ENCODE measurements at places on chromosomes 13 and 19.

DNA sequence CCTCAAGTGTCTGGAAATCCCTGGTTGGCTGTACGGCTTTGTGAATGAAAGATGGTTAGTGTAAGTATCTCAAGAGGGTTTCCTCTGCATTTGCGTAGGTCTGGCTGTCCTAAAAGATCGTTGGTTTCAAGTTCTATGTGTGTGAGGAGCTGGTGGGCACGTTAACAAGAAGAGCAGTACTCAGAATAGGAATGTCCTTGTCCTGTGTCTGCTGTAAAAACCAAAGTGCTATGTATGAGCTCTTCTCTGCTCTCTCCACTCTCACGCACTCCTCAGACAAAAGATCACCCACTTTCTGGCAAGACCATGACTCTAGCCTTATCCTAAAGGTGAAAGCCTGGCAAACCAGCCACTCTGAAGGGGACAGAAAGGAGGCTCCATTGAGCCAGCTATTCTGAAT is 39.1 kb downstream of the USP12 start:
- DNase-seq = no peak

GRCh38 chr19:45442778-45443461 is 19.2 kb upstream of the ERCC1 start:
- peak; percentile 74 for DNase-seq

- peak; percentile 66 for DNase-seq
These were observed 632 bp upstream of the MTIF3 start for GRCh38 chr13:27450921-27451471.

- peak; percentile 51 for DNase-seq
These were observed 345.7 kb downstream of the MTUS2 start for GRCh38 chr13:29165840-29166239.

DNA sequence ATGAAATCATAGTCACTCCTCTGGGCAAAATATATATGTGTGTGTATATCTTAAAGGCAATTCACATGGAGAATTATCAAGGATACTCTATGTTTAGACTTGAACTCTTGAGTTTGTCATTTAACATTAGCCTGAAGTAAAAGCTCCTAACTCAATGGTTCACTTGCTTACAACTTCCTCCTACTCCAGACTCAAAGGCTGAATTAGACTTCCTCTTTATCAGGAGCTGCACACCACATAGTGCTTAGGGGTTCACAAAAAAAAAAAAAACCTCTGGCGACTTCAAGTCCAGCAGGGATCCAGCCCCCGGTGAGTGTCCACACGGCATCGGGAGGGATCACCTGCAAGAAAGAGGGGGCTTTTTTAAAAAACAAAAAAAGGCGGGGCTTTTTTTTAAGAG is 68.2 kb upstream of the LSM14A start:
- DNase-seq = no peak

GRCh38 chr19:10114651-10115391 is 3.3 kb downstream of the P2RY11 start:
- DNase-seq = no peak

DNA sequence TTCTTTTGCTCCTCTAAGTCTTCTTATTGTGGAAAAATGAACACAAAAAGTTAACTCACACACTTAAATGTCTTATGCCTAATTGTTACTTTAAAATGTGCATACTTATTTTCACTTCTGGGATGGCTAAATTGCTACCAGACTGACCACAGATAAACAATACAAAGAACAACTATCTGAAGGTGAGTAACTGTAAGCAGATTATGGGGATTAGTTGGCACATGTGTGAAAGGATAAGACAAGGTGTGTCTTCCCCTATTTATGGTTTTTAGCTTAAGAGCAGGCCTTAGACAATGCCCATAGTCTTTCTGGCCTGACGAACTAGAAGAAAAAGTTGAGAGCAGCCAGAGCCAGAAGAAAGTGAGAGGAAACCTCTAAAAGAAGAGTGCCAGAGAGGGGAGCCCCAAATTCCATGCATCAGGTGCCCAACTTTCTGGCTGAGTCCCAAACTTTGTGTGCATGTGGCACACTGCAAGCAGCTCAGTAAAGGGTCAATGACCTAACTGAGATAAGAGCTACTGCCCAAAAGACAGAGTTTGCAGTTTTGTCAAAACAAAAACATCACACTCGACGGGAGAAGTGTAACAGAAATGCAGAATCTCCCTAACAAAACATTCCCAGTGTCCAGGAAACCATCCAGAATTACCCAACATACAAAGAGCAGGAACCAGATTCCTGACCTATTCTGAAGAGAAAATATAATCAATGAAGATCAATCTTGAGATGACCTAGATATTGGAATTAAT is 375.4 kb downstream of the KCNRG start:
- DNase-seq = no peak

DNA sequence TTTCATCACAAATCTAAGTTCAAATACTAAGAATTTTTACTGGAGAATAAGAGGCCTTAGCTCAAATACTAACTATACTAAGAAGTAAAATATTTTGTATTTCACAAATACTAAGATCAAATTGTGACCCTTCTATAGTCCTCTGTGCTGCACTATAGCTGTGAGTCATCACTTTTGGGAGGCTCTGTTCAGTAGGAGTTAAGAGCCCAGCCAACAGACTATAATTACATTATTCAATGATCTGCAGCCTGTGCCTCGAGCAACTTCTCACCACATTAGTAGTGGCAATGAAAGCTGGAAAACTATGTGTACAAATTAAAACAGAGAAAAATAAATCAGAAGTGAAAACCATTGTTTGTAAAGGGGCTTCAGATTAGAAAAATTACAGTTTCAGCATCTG is 147.3 kb upstream of the GPC6 start:
- peak; percentile 18 for DNase-seq

DNA sequence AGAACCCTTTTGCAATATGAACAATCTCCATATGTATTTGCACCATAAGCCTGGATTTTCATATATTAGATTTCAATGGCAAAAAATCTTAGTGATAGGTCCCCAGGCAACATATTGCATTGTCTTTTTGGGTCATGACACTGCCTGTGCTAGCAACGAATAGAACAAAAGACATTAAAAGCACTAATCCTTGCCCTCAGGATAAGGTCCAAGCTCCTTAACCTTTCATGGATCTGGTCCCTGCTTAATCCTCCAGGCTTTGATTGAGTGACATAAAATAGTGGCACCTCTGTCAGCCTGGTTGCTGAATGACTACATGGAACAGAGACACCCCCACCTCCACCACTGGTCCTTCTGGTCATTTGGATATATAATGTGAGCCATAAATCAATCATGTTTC is 134.4 kb downstream of the RBM26 start:
- no peak for DNase-seq

GRCh38 chr19:658916-659839 is 3.8 kb downstream of the RNF126 start:
- peak; percentile 78 for DNase-seq

DNA sequence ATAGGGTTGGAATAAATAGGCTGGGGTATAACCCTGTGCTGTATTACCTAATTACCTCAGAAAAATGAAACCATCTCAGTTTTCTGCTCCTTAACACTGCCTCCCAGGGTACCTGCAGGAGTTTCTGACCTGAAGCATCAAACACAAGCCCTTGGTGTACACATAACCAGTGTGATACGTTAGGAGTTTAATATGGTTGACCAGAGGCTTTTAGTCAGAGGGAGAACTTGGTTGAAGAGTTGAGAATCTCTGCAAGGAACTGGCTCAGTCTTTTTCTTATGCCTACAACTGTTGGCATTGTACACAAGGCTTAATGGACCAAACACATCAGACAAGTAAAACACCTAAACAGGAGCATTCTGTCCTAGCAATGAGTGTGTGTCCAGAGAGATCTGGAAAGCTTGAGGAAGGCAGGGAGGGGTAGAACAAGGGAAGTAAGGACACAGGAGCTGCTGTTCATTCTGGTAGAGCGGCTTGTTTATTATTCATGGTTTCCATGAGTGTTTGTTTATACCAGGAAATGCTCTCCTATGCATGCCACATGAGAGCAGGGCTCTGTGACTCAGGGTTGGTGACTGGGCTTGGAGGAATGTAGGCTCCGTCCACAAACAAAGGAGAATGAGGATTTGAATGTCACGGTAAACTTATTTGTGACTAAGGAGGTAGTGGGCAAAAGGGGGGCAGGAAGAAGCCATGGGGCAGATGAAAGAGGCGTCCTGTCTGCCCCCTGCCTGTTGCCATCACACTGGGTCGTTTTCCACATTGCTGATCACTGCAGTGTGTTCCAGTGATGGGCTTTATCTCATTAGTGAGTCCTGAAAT is 11.9 kb upstream of the SPATA13 start:
- peak; percentile 94 for DNase-seq

DNA sequence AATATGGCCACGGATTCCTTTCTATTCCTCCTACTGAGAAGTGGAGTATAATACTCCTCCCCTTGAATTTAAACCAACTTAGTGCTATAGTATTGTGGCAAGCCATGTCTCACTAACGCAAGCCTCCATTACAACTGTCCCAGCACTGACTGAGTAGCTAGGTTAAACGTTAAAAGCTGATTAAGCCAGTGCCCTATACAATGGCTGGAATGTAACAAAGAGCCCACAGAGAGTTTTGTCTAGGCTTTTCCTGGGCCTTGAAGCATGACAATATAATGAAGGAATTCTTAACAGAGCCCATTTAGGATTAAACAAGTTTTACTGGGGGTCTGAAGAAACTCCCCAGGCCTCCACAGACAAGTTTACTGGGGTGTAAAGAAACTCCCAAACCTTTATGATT is 254.5 kb upstream of the DACH1 start:
- no peak for DNase-seq

DNA sequence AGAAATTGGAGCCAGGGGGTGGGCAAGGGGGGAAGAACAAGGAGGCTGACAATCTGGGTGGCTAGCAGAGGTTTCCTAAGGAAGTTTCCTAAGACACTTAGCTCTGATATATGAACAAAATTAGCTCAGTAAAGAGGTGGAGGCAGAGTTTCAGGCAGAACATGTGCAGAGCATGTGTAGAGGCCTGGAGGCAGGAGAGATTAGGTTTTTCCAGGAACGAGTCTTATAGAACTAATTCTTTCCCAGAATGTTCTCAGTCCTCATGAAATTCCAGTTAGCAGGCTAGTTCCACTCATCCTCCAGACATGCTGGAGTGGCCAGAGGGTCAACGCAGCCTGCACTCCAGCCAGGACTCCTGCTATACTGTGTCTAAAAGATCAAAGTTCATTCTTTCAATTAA is 184.7 kb downstream of the LACC1 start:
- no peak for DNase-seq

GRCh38 chr13:27432611-27433210 is 8.3 kb downstream of the GTF3A start:
- DNase-seq = no peak

GRCh38 chr19:9498183-9498902 is at the start of gene ZNF560:
Gene ZNF560, minus strand, starts transcription at chr19:9498616. Its CDS starts 23,303 bp downstream, at chr19:9475313.
- peak; percentile 57 for DNase-seq

- no peak for DNase-seq
These were observed 1.5 kb downstream of the SPATA13 start for GRCh38 chr13:24161980-24162525.

Measured in fibroblast of villous mesenchyme (primary cell).